Vagina (tissue), 2 donors: ENCODE measurements at places on chromosomes 2 and 18.

- no peak for DNase-seq
Measured at GRCh38 chr2:214676421-214677089, 132.9 kb downstream of the BARD1 start.

- DNase-seq = no peak
Measured at GRCh38 chr2:217113491-217113890, 253.6 kb upstream of the TNP1 start.

DNA sequence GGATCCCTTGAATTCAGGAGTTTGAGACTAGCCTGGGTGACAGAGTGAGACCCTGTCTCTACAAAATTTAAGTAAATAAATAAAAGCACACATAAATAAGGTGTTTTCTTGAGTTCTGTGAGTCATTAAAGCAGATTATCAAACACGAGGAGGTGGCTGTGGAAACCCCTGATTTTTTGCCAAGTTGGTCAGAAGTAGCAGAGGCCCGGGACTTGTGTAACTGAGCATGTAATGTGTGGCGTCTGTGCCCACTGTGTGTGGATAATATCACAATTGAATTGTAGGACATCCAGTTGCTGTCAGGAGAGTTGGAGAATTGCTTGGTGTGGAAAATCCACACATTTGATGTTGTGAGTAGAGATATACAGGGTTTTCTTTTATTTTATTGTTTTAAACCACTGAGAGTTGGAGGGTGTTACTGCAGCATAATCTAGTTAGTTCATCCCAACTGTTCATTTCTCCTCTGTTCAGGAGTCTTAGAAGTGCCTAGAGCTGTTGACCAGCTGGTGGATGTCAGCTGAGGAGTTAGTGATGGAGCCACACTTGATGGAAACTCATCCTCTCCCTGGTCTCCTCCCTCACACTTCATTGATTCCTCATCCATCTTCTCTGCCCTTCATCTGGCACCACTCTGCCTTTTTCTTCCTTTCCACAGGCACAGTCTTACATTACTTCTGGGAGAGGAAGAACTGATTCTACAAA is 45.9 kb upstream of the RHOB start:
- no peak for DNase-seq

GRCh38 chr2:70086278-70086837 is 919 bp upstream of the PCBP1 start:
- DNase-seq = no peak

- no peak for DNase-seq
Measured at GRCh38 chr2:12950957-12951656, 234.4 kb downstream of the TRIB2 start.

DNA sequence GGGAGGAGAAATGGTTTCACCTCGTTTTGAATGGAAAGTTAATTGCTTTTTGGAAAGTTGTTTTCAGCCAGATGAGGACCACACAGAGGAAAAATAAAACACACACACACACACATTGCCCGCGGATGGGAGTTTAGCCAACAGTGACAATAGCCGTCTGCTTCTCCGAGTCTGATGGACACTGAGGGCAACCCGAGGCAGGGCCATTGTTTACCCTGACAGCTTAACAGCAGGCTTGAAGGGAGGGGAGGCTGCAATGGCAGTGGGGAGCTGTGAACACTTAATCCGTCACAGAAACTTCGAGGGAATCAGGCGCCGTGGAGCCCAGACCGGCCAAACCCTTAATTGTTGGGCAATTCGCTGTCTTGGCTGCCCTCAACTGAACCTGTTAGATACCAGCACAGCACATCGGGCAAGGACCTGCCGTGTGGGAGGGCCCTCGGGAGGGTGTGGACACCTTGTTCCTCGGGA is 145.9 kb downstream of the ACKR3 start:
- DNase-seq = no peak

GRCh38 chr2:125272651-125273050 is 1247.6 kb downstream of the CNTNAP5 start:
- no peak for DNase-seq
